ENCODE measurements at places on chromosomes 4 and X.

DNA sequence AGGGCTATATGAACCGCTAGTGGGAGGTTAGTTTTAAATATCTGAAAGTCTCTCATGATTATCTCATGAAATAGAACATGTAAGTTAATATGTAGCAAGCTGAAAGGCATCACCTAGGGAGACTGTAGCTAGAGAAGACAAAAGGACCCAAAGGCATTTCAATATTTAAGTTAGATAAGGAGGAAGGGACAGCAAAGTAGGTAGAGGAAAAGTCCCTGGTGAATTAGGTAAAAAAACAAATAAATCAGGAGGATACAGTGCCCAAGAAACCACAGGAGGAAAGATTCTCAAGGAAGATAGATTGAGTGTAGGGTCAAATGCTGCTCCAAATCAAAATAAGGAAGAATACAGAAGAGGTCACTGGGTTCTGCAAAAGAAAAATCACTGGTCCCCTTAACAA is 175.5 kb downstream of the GASK1B start:
- no peak for DNase-seq

GRCh38 chr4:104507112-104507511 is 12.4 kb upstream of the CXXC4 start:
- no peak for DNase-seq

- DNase-seq = no peak
These were observed 64.4 kb upstream of the PDLIM3 start for GRCh38 chr4:185599553-185600243.

GRCh38 chr4:24683116-24683515 is 98.8 kb upstream of the DHX15 start:
- no peak for DNase-seq

- no peak for DNase-seq
These were observed 38.6 kb downstream of the TRIM2 start for GRCh38 chr4:153242839-153243324.

DNA sequence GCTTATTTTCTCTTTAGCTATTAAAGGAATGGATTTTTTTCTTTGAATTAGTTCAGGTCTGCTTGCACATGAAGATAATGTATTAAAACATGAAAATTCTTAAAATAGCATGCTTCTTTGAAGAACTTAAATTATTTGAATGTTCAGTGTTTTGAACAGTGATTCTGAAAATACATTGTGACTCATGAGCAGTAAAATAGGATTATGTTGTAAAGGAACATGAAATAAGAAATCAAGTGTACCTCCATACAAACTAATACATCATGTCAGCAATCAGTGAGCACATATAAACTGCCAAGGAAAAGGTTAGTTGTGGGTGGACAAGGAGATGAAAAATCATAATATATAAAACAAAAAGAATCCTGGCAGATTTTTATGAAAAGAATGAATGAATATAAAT is 66.1 kb downstream of the SNX25 start:
- no peak for DNase-seq

- no peak for DNase-seq
These were observed 6.3 kb upstream of the CSN3 start for GRCh38 chr4:70236125-70236524.

- DNase-seq = no peak
These were observed 245.2 kb upstream of the CENPE start for GRCh38 chr4:103443324-103443723.

- DNase-seq = no peak
These were observed 121.0 kb upstream of the TEX13D start for GRCh38 chrX:124211312-124211942.

- DNase-seq = no peak
These were observed 51.2 kb downstream of the SMARCA1 start for GRCh38 chrX:129472116-129472515.

DNA sequence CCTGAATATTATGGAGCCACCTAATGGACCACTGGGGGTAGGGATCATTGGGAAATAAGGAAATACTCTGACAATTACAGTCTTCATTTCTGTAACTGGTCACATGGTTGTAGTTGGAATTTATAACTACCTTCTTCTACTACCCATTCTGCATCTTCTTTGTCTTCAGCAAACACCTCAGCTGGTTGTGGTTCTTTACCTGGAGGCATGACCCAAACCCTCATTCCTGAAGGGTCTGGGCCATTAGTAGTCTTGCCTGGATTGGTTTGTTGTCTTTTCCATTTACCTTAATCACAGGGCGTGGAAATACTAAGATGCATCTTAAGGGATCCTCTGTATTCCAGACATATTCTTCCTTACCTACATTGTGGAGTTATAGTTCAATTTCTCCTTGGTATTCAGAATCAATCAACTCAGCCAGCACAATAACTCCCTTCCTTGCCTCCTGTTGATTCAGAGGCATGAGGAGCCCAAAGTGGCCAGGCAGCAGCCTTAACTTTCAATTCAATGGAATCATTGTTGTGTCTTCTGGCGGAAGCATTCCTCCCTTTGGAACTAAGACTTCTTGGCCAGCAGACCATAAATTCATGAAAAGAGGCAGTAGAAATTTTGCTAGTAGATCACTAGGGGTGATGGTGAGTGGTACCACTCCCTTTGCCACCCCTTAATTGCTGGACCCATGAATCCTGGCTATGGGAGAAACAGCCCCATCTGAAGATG is 75.7 kb upstream of the RAP2C start:
- DNase-seq = no peak

GRCh38 chr4:100848841-100849240 is 331.0 kb upstream of the EMCN start:
- no peak for DNase-seq

DNA sequence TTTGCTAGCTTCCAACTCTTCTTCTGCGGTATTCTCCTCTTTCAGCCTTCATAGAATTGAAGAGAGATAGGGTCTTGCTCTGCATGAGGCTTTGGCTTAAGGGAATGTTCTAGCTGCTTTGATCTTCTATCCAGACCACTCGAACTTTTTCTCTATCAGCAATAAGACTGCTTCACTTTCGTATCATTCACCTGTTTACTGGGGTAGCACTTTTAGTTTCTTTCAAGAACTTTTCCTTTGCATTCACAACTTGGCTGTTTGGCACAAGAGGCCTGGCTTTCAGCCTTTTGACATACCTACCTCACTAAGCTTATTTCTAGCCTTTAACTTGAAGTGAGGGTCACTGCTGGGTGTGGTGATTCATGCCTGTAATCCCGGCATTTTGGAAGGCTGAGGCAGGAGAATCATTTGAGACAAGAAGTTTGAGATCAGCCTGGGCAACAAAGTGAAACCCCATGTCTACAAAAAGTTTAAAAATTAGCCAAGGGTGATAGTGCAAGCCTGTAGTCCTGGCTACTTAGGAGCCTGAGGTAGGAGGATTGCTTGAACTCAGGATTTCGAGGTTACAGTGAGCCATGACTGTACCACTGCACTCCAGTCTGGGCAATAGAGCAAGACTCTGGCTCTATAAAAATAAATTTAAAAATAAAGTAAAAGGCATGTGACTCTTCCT is 47.1 kb upstream of the HPGDS start:
- DNase-seq = no peak

Data from T-helper 9 cell (primary cell).